Activated CD4-positive, alpha-beta memory T cell treated with anti-CD3 and anti-CD28 coated beads for 36 hours (primary cell): ENCODE measurements at places on chromosomes 1 and 21.

DNA sequence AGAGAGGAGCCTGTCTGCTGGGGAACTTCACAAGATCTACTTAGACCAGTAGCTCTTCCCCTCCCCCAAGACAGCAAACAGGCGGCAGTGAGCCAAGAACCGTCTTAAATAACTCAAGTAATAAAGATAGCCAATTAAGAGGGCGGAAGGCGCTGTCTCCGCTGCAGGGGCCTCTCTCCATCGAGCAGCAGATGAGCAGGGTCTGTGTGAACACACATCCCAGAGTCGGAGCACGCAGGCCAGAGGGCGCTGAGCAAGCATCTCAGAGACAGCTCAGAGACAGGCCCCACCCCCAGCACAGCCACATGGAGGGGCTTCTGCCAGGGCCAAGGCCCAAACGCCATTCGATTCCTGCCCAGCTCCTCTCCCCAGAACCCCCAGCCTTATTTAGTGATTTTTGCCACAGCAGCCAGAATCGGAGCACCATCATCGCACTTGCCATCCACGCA is 11.1 kb downstream of the IFFO2 start:
- DNase-seq, result no peak

GRCh38 chr1:55443175-55443915 is 228.2 kb upstream of the USP24 start:
- DNase-seq, result no peak

- DNase-seq, result no peak
Measured at GRCh38 chr1:60170709-60171108, 97.1 kb upstream of the C1orf87 start.

DNA sequence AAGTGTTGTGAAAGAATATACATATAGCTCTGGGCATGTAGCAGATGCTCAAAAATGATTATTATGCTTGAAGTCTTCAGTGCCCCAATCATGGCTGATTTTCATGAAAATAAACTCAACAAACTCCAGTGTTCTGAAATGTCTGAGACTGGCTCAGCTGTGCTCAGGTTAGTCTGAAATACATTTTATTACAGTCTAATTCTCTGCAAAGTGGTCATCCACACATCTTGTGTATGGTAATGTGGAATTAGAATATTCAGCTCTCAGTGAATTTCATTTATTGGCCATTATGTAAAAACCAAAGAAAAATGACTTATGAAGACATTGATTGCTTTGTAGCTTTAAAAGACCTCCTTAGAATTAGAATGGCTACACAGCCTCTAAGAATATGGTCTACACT is 109.9 kb downstream of the DISC1 start:
- DNase-seq, result no peak

- DNase-seq, result no peak
Measured at GRCh38 chr1:192890134-192890533, 81.3 kb downstream of the RGS2 start.

DNA sequence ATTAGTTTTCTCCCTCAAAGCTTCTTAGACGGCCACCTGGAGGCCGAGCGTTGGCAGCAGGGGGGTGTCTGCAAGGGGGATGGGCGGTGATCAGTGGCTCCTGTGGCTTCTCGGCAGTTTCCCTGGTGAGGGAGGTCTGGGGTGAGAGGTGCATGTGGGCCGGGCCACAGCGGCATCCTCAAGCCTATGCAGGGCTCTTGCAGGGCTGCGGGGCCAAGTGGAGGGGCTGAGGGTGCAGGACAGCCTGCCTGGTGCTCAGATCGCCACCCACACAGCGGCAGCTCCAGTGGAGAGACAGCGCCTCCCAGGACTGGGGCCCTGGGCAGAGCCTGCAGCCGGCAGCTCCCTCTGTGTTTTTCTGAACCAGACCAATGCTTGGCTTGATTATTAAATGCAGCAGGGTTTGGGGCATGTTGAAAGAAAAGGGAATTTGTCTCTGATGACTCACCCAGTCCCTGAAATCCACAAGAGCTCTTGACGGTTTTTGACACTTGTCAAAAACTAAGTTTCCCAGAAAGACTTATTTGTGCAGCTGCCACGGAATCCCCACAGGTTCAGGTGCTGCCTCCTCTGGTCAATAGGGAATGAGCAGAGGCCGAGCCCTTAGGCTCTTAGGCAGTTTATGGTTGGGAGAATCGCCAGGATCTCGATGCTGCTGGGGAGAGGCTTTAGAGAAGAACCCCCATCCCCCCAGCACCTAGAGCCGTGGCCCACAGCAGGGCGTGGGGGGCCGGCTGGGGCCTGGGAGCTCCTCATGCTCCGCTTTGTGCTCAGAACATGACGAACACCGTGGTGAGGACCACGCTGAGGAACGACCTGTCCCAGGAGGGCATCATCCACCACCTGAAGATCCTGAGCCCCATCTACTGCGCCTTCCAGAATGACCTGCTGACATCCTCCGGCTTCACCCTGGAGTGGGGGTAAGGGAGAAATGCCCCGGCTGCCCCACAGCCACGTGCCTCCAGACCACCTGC is 54.7 kb downstream of the UMODL1 start:
- DNase-seq, result no peak

- DNase-seq, result no peak
Measured at GRCh38 chr1:33147997-33148314, 33.9 kb downstream of the TRIM62 start.

GRCh38 chr21:25881524-25882376 is 147.0 kb downstream of the GABPA start:
- DNase-seq, result peak; percentile 71

- no peak for DNase-seq
Measured at GRCh38 chr21:33769057-33769456, 126.8 kb downstream of the ITSN1 start.

DNA sequence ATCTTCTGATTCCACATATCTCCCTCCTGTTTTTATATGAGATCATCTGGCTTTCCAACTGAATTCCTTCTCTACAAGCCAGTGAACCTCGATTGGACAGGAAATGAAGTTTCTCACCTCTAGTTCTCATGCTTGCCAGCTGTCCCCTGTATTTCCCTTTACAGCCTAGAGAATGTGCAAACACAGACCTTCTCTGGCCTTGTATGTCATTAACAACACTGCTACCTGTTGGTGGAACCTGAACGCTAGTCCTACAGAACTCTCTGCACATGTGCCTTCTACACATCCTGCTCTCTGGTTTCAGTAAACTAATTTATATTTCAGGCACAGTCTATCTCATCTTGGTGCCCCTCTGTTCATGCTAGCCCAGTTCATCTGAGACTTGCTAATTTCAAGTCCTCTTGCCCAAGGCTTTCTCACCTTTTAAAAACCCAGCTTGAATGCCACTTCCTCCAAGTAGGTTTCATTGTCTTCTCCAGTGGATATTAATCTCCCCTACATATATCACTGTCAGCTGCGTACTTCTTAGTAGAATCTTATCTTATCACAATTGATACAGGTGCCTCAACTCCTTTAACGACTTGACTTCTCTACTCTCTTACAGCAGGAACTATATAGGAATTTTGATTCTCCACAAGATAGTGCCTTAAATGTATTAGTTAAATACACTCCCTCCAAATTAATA is 549.9 kb downstream of the PLPP3 start:
- no peak for DNase-seq

- no peak for DNase-seq
Measured at GRCh38 chr1:172630056-172630818, 28.7 kb upstream of the FASLG start.

GRCh38 chr1:46638921-46639320 is 22.3 kb upstream of the MOB3C start:
- no peak for DNase-seq

- no peak for DNase-seq
Measured at GRCh38 chr1:97824200-97824599, 96.6 kb downstream of the DPYD start.

DNA sequence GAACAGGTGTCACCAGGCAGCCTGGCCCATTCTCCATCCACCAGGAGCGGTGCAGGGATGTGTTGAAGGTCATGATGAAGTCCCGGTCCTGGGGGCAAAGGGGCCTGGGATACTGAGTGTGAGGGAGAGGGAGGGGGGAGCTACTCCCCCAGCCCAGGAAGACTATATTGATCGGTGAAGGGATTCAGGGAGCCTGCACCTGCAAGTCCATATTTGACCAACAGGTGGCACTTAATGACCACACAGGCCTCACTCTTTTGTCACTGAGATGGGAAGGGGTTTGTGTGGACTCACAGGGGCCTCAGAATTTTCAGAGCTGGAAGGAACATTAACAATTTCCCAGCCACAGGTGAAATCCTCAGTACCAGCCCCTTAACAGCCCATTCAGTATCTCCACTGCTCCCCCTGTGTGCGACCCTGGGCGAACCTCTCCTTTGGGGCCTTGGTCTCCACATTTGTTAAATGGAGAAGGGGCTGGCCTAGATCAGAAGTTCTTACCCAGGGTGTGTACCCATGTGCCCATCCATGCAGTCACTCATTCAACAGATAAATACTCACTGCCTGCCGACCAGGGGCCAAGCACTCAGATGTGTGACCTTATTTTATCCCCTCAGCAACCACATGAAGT is 55.6 kb downstream of the NKAIN1 start:
- peak; percentile 40 for DNase-seq

DNA sequence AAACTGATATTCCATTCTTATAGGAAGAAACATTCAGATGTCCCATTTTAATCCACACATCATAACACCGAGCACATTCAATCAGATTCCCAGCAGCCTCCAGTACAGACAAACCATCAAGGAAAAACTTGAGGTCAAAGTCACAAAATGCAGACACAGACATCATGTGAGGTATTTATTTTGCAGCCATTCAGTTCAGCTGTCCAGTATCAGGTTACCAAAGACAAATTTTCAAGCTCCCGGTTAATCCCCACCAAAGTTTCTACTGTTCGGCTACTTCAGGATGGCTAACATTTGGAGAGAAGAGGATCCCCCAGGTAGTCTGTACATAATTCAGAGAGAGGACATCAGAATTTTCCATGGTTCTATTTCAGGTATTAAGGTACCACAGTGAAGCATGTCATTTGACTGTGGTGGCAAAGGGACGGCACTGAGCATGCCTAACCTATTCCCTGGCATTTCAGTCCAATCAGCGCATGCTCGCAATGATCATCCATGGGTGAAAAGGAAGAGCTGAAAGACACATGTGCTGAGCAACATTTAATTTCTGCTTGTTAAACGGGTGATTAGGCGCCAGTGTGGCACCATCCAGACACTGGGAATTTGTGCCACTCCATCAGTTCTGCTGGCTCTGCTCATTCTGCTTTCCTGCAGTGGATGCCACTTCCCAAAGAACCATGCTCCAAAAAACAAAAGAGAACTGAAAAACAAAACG is 13.6 kb upstream of the NDC1 start:
- DNase-seq, result no peak

GRCh38 chr1:60562740-60563139 is 489.2 kb upstream of the C1orf87 start:
- no peak for DNase-seq
